ENCODE measurements at places on chromosomes 12 and 14.
A peak's percentile ranks its signal among the peaks of the same experiment; 100 is the strongest.

- DNase-seq: peak; percentile 68
- peak overlapping the region; percentile 86 for H3K27ac ChIP-seq
- H3K27me3 ChIP-seq: no peaks in the 10 kb centered on the region
Observed at GRCh38 chr12:128783129-128783574, 40.6 kb downstream of the SLC15A4 start.

- no peak overlapping the region for H3K27ac ChIP-seq
- no peaks in the 10 kb centered on the region for H3K4me1 ChIP-seq
- DNase-seq: no peak
- H3K27me3 ChIP-seq: peaks cover 67% of the 10 kb centered on the region
- H3K36me3 ChIP-seq: no peaks in the 10 kb centered on the region
Observed at GRCh38 chr14:53947094-53947445, 9.6 kb downstream of the BMP4 start.

DNA sequence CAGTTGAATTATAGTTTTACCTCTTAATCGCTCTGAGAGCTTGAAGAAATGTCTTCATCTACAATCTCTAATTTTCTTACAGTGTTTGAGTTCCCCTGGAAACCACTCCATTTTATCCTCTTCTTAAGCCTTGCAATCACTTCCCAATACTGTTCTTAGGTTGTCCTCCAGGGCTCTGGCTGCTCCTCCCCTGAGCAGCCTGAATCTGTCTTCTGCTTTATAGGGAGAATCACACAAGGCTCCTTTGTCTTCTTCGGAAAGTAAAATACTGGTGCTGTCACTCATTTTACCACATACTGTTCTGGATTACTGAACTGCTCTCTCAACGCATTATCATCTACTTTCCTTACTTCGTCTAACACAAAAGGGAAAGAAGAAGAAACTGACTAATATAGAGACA lies 133.7 kb downstream of the MDGA2 start:
- H3K27me3 ChIP-seq: no peaks in the 10 kb centered on the region
- no peaks in the 10 kb centered on the region for H3K4me1 ChIP-seq
- H3K4me3 ChIP-seq: no peak overlapping the region
- H3K27ac ChIP-seq: no peak overlapping the region
- no peak for DNase-seq

DNA sequence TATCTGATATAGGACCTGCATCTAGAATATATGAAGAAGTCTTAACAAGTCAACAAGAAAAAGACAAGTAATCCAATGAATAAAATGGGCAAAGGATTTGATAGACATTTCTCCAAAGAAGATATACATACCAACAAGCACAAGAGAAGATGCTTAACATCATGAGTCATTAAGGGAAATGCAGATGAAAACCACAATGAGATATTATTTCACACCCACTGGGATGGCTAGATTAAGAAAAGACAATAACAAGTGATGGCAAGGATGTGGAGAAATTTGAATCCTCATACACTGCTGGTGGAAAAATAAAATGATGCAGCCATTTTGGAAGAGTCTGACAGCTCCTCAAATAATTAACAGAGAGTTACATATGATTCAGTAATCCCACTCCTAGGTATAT lies 502.6 kb downstream of the FUT8 start:
- peaks cover 17% of the 10 kb centered on the region for H3K36me3 ChIP-seq
- H3K4me3 ChIP-seq: no peak overlapping the region
- H3K4me1 ChIP-seq: peaks cover 33% of the 10 kb centered on the region
- H3K27me3 ChIP-seq: peaks cover 3% of the 10 kb centered on the region
- no peak overlapping the region for H3K27ac ChIP-seq

DNA sequence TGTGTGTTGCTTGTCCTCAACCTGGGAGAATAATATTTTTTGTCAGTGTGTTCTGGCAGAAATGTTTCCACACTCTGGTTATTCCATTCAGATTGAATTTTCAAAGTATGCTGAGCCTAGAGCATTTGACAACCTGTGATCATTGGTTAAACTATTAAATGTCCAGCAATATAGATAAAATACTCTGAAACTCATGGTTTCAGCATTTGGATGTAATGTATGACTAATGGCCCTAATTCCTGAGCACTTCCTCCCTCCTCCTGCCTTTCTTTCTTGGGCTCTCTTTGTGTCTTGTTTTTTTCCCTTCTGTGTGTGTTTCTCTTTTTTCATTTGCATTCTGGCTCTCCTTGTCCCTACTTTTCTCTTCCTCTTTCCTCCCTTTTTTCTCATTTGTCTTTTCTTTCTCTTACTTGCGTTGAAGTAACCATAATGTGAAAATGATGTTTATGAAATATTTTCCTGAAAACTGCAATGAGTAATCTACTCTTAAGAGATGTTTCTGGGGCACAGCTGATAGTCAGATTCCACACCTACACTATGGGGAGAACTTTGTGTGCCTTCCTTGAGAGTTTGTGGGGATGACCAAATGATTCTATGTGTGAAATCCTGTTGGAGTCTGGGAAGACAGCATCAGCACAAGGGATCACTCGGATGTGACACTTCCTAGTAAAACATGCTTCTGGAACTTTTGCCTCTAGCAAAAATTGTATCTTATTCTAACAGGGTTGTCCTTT lies 74.6 kb downstream of the FRMD6 start:
- H3K36me3 ChIP-seq: peaks cover 7% of the 10 kb centered on the region
- no peaks in the 10 kb centered on the region for H3K27me3 ChIP-seq
- no peak overlapping the region for H3K4me3 ChIP-seq

DNA sequence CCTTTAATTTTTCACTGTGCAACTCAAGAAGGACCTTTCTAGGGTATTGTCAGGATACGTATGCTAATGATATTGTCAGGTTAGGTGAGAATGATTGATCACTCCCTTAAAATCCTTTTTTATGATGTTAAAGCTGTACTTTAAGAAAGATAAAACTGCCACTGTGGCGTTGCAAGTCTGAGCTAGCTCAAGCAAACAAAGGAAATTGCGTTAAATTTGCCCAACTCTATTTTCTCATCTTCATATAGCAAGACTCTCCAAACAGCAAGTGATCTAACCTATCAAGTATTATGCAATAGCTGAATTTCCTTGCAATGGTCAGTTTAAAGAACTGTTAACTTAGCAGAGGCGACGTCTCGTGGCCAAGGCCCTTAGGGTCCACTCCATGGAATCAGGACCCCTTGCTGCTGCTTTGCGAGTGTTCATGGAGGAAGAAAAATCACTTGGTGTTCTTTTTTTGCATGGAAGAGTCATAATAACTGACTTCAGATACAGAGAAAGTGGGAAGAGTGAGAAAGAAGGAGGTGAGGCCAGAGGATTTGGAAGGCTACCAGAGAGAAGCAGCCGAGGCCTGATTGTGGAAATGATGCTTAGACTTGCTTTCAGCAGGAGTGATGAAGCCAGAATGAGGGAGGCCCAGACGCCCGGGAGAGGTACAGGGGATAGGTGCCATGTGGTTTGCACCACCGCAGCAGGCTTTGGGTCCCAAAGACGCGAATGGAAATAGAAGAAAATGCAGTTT lies 2.5 kb downstream of the TRAF3 start:
- no peaks in the 10 kb centered on the region for H3K27me3 ChIP-seq
- H3K4me3 ChIP-seq: peak overlapping the region; percentile 93
- peaks cover 40% of the 10 kb centered on the region for H3K36me3 ChIP-seq
- H3K27ac ChIP-seq: peak overlapping the region; percentile 78
- H3K4me1 ChIP-seq: peaks cover 54% of the 10 kb centered on the region
